NCI-H1092 (cell line): ENCODE measurements at places on chromosomes 1 and 21.

DNA sequence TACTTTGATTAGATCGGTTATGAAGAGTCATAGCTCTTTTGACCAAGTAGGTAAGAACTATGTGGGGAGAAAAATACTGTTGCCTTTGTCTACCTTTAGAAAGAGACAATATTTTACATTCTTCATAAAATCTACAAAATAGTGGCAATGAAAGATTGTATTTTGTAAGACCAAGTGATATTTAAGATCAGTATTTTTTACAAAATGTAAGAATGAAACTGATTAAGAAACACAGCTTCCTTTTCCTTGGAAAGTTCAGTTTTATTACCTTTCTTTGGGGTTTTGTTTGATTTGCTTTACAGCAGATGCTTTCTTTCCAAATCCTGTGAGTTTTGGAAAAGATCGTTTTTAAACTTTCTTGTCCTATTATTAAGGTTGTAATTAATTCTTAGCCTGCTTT lies 69.8 kb downstream of the SLC35A3 start:
- no peak for DNase-seq

GRCh38 chr1:235090406-235091069 lies 38.1 kb downstream of the TOMM20 start:
- DNase-seq: no peak

GRCh38 chr21:44449473-44450363 lies 5.6 kb upstream of the LRRC3 start:
- DNase-seq: no peak

- DNase-seq: no peak
Observed at GRCh38 chr1:226960256-226960655, 20.2 kb downstream of the COQ8A start.

GRCh38 chr1:9784508-9785133 lies 39.1 kb downstream of the CLSTN1 start:
- DNase-seq: peak; percentile 31

DNA sequence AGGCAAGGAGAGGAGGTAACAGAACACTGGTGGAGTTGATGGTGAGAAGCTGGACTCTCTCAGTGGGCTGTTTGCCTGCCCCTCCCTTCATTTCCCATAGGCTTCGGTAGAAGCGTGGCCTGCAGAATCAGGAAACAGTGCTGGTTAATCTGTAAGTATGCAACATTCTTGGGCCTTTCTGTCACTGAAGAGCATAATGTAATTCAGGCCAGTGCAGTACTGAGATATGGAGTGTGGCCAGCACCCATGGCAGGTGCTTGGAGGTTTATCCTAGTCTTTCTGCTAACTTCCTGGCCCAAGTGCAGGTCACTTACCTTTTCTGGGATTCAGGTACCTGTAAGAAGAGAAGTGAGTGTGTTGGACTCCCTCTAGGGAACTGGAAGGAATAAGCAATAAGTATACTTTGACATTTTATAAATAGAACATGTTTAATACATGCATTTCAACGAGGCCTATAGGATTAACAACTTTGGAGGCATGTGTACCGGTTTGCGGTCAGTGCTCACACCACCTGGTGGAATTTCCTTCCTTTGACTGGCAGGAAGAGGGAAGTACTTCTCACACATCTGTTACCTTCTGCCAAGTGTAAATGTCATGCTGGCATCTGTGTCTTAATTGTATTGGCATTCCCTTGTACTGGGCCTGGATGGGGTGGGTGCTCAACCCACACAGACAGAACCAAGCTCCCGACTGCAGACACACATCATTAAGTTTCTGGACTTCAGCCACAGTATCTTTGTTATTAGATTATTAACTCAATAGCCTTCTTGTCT lies 105.5 kb downstream of the KIF26B start:
- no peak for DNase-seq

GRCh38 chr1:101520302-101520701 lies 283.5 kb downstream of the S1PR1 start:
- DNase-seq: peak; percentile 48

DNA sequence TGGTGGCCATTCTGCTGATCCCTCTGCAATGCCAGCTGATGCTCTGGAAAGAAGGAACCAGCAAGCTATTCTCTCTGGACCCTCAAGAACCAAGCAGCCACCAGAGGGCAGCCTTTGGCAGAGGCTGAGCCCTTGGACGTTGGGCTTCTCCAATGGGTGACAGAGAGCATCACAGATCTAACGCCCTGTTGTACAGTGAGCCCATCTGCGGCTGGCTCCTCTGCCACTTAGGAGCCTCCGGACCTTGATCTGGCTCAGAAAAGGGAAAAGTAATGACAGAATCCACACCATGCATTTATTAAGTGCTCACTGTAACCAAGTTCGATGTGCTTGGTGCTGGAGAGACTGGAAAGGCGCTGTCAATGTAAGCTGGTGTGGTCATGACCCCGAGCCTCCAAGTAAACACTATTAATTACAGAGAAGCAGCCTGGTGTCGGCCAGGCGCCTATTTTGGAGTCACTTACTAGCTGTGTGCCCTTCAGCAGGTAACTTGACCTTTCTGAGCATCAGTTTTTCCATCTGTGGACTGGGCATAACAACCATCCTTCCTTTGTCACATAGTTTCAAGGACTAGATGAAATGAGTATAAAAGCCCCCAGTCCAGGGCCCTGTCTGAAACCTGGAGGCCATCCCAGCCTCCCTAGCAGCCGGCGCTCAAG lies 34.9 kb downstream of the ECE1 start:
- peak; percentile 96 for DNase-seq

DNA sequence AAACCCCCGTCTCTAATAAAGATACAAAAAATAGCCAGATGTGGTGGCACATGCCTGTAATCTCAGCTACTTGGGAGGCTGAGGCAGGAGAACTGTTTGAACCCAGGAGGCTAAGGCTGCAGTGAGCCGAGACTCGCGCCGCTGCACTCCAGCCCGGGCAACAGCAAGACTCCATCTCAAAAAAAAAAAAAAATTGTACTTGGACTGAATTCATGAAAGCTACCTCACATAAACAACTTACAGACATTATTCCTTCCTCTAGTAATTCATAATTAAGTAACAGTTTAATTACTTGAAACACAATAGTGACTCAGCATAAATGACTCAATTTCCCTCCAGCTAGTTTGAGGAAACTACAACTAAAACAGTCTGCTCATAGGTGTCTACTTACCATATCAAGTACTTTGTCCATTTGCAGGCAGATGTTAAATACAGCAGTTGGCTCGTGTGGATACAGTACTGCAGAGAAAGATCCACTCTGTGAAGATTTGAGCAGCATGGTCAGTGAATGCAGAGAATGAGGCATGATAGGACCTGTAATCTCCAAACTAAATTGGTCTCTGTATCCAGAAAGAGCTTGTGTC lies 9.4 kb downstream of the DONSON start:
- no peak for DNase-seq

GRCh38 chr21:15274701-15275485 lies 210.1 kb upstream of the NRIP1 start:
- no peak for DNase-seq

DNA sequence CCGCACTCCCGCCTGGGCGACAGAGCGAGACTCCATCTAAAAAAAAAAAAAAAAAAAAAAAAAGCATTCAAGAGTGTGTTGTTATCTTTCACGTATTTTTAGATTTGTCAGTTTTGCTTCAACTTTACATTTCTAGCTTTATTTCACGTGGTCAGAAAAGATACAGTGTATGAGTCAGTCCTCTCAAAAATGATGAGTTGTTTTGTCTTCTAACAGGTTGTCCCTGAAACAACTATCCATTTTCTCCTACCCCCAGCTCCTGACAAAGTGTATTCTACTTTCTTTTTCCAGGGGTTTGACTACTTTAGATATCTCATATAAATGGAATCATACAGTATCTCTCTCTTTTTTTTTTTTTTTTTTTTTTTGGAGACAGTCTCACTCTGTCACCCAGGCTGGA lies 5.5 kb upstream of the ZNF695 start:
- DNase-seq: no peak

- DNase-seq: no peak
Observed at GRCh38 chr1:84360316-84360715, 38.0 kb upstream of the DNASE2B start.

DNA sequence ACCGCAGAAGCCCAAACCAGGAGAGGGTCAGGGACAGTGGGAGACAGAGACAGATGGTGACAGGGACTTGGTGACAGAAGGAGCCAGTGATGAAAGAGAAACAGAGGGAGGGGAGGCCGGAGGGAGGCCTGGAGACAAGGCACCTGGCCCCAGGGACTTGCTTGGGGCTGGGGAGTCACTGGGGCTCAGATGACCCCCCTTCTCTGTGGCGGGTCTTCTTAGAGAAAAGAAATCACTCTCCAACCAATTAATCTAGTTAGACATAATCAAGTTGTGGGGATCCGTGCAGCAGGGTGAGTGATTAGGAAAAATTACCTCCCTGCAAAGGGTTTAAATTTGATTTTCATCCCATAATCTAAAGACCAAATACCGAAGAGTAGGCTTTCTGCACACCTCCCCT lies 519.8 kb downstream of the PTPRU start:
- DNase-seq: no peak

DNA sequence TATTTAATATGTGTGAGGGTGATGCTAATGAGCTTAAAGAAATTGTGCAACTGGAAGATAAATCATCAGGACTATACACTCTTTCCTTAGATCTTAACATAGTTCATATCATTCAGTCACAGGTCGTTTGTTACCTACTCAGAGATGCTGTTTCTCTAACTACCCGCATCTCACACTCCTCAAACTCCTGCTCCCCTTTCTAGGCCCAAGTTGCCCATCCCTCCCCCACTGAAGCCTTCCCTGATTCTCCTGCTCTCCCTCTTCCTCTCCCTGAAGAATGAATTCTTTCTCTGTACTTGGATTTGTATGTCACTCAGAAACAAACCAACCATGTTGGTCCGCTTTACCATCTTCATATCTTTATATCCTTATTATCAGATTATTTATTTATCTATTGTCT lies 9.1 kb downstream of the SH3GLB1 start:
- no peak for DNase-seq

- DNase-seq: no peak
Observed at GRCh38 chr1:228001738-228002535, 4.9 kb upstream of the WNT3A start.

DNA sequence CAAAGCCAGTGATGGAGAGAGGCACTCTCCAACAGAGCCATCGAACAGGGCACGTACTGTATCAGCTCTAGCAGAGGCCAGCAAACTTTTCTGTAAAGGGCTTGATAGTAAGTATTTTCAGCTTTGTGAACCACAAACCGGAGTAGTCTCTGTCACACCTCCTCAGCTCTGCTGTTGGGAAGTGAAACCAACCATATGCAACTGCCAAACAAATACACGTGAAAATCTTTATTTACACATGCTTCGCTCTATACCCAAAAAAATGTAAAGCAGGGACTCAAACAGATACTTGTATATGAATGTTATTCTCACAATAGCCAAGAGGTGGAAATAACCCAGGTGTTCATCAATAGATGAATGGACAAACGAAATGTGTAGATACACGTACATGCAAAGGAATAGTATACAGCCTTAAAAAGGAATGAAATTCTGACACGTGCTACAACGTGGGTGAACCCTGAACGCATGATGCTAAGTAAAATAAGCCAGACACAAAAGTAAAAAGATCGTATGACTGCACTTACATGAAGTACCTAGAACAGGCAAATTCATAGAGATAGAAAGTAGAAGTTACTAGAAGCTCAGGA lies 39.0 kb downstream of the SETD4 start:
- DNase-seq: no peak

GRCh38 chr1:194447636-194448035 lies 1261.2 kb upstream of the B3GALT2 start:
- DNase-seq: no peak

- DNase-seq: no peak
Observed at GRCh38 chr1:64234714-64235113, 31.3 kb downstream of the UBE2U start.

GRCh38 chr1:107263291-107263915 lies 122.6 kb downstream of the NTNG1 start:
- no peak for DNase-seq

DNA sequence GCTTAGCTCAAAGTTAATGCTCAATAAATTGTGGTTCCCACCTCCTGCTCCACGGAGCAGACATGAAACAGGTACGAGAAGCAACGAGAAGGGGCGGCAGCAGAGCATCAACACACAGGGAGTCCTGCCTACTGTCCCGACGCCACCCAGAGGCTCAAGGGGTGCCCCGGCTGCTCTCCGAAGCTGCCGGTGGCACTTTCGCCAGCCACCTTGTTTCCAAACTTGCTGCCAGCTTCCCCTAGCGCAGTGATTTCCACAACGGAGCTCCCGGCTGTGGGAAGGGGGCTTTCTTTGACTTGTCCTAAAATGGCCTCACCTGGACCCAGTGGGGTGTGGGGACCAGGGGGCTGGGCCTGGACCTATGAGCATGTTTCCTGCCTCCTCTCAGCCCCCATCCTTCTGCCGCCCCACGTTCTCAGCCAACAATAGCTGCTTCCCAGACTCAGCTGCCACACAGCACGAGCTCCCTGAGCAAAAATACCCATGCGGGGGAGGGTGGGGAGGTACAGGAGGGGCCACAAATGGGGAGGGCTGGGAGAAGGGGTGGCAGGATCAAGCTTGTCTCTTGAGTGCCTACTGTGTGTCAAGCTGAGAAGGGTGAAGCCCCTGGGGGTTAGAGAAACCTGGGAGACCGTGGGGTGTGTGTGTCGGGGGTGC lies 35.6 kb upstream of the ECE1 start:
- no peak for DNase-seq

DNA sequence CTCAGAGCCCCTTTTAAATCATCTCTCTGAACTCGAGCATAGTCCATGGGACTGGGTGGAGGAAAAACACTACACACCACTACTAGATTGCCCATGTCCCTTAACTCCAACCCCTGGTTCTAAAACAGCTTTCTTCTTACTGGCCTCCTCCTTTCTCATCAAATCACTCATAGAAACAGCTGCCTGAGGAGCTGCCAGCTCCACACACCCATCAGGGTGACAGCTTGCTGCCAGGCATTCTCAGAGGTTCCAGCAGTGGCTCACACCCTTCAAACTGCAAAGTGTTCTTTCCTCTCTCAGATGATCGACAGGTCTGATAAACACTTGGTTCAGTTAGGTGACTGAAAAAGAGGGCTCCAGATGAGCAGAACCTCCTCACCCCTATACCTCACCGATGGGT lies 543.0 kb upstream of the PLXNA2 start:
- no peak for DNase-seq

DNA sequence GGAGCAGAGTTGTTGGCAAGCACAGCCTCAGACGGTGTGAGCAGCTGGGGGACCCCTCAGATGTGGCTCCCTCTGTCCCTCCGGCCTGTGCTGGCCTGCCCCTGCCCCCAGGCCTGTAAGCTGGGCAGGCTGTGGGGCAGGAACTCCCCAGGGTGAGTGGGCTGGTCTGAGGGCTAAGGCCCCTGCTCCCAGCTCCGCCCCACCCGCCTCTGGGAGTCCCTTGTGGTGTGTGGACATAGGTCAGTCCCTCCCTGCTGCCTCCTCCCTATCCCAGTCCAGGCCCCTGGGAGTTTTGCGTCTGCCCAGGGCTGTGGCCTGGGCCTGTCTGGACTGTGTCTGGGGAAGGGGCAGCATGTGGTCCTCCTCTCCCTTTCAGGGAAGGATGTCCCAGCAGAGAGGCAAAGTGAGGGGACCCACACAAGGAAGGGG lies 3.6 kb upstream of the VWA1 start:
- no peak for DNase-seq

GRCh38 chr21:33864150-33864549 lies 51.5 kb downstream of the ATP5PO start:
- no peak for DNase-seq
